NCI-H748 treated with DMSO at 0.1 percent for 48 hours (cell line): ENCODE measurements at places on chromosomes 5 and 9.

DNA sequence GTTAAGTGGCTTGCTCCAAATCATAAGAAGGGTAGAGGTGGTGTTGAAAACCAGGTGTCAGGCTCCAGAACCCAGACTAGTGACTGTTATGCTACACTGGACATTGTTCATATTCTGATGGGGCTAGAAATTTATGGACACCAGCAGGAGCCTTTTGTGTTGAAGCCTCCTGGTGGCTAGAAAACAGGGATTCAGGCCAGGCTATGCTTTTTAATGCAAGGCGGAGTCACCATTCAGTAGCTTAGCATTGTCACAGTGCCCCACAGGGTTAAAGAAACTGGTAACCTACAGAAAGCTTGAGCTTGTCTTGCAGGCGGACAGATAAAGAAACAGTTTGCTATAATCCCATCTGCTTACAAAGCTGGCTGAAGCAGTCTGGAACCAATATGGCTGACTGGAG, 23.0 kb upstream of the GOLM1 start:
- DNase-seq, result no peak

DNA sequence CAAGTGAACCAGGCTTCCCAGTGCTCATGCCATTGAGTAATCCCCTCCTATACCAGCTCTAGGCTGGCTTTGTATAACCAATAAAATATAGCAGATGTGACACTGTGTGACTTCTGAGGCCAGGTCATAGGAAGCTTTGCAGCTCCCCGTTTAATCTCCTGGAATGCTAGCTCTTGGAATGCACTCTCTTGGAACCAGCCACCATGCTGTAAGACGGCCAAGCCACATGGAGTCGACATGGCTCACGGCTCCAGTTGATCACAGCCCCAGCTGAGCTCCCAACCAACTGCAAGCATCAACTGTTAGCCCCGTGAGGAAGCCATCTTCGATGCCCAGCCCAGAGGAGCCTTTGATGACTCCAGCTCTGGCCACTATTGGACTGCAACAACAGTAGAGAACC, 74.5 kb downstream of the SH3TC2 start:
- DNase-seq, result no peak

DNA sequence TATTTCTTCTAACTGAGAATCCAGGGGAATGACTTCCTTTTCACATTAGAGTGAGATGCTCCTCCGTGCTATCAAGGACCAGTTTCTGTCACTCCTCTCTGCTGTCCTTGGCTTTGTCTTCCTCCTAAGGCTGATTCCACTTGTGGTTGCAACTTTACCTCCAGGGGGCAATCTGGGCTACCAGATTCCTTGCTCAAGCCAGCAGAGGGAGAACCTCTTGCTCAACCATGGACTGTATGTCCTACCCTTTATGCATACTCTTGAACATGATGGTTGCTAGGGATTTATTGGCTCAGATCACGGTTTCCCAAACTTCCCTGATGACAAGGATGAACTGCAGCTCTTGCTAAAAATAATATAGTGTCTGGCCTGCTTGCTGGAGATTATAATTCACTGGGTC, 24.0 kb downstream of the NNT start:
- DNase-seq, result peak; percentile 54

DNA sequence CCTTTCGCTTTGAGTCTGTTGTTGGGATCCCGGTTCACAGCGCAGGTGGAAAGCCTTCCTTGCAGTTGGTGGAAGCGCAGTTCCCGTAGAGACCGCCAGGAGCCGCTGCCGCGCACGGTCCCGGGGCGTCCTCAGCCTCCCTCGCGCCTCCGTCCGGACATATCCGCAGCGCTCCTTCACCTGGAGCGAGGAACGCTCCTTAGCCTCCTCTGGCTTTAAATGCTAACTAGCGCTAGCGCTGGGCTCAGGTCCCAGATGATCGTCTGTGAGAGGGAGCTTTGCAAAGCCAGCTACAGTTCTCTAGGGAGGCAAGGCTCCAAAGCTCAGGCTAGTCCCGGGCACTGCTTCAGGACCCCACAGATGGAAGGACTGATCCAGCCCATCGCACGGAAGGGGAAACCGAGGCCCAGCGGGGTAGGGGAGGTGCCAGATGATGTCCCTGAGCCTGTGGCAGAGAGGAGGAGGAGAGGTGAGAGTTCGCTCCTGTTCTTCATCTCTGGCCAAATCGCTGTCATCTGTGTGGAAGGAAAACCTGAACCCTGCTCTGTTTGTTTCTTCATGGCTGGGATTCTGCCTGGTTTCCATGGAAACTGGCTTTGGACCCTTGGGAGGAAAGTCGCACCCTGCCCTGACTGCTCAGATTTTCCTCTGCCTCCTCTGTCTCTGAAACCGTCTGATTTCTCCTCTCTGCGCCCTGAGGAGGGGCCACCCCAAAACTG, 31.4 kb downstream of the COL15A1 start:
- peak; percentile 44 for DNase-seq

GRCh38 chr5:95043234-95043633, 241.7 kb downstream of the MCTP1 start:
- no peak for DNase-seq

DNA sequence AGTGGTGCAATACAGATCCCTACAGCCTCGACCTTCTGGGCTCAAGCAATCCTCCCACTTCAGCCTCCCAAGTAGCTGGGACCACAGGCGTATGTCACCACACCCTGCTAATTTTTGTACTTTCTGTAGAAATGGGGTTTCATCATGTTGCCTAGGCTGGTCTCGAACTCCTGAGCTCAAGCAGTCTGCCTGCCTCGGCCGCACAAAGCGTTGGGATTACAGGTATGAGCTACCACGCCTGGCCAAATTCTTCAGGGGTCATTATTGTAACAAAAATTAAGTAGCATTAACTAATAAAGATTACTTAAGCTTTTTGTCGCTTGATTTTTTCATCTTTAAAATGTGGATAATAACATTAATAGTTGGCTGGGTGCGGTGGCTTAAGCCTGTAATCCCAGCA, 195.3 kb upstream of the IER5L start:
- DNase-seq, result no peak

DNA sequence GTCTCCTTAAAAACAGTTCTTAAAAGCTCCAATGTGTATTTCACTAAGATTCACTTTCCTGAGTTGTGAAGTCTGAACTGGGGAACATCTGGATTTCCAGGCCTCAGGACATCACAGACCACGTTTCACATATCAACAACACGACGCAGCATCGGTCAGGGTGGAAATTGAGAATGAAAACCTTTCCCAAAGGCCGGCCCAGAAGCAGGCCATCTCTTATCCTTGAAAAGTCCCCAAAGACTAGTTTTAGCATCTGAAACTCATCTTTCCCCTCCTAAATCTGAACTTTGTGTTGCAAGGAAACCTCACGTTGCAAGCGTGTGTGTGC, 96.4 kb upstream of the COL5A1 start:
- no peak for DNase-seq

- DNase-seq, result no peak
These were observed 4.0 kb upstream of the CLIC3 start for GRCh38 chr9:137000177-137000930.

- no peak for DNase-seq
These were observed 73.0 kb upstream of the SNX2 start for GRCh38 chr5:122701640-122702523.

- DNase-seq, result no peak
These were observed 119.1 kb upstream of the CLINT1 start for GRCh38 chr5:157978061-157978460.

GRCh38 chr5:3825531-3826451, 230.2 kb downstream of the IRX1 start:
- DNase-seq, result no peak

DNA sequence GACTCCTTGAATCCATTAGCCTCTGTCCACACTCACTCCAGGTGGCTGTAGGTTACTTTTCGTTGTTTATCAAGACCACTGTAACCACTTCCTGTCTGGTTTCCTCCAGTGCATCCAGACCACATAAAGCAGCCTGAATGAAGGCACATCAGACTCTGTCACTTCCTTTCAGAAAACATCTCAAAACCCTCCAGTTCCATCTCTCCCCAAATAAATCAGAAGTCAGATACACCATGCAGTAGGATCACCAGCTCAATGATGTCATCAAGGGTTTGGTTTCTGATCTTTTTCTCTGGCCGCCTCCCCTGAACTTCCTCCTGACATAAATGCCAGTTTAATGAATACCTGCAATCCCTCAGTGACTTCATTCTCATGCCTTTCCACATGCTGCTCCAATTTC, 161.2 kb downstream of the ZNF462 start:
- DNase-seq, result no peak

DNA sequence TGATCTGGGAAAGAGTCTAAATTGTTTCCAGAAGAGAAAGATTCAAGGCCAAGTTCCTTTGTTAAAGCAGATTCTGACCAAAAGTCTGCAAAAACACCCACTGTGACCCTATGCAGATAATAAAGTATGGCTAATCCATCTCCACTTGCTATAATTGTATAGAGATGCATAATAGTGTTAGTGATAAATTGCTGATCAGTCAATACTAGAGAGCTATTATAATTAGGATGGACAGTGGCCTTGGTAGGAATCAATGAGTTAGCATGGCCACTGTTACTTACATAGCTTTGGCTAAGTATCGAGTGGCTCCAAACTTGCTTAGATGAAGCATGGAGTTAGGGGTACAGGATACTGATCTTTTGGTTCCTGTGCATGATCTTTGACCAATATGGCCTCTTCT, 683.4 kb upstream of the MEF2C start:
- DNase-seq, result no peak

DNA sequence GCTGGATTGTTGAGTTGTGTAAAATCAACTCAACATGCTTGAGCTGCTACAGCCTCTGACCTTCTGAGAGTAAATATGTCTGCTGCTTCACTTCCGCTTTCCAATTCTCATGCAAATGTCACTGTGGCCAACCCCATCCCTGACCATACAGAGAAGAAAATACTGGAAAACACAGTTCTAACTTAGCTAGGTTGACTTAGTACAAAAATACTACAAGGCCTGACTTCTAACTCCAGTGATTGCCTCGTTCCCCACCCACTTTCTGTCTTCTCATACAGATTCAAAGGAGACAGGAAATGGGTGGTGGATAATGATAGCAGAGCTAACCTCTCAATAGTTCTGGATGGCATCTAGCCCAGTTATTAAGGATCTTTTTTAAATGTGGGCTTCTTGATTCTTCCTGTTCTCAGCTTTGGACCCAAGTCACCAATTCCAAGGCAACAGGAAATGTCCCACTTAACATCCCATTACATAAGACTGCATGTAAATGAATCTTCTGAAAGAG, 226.6 kb upstream of the SLC24A2 start:
- no peak for DNase-seq

- DNase-seq, result no peak
These were observed 419.4 kb downstream of the RAB3C start for GRCh38 chr5:59002162-59002825.

DNA sequence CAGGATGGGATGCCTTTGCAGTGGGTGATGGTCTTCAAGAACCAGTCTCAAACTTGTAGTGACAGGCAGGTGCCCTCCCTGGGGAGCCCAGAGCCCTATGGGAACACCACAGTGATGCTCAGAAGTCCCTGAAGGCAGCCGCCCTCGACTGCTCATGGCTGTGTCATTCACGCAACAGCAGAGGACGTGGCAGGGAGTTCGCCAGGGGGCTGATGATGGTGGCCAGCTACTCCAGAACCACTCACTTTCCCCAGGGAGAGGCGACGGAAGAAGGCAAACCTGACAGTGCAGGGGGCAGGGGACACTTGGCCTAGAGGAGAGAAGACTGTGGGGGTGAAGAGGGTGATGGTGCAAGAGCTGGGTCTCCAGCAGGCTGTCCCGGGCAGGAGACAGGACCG, 4.0 kb downstream of the IL13 start:
- DNase-seq, result no peak

DNA sequence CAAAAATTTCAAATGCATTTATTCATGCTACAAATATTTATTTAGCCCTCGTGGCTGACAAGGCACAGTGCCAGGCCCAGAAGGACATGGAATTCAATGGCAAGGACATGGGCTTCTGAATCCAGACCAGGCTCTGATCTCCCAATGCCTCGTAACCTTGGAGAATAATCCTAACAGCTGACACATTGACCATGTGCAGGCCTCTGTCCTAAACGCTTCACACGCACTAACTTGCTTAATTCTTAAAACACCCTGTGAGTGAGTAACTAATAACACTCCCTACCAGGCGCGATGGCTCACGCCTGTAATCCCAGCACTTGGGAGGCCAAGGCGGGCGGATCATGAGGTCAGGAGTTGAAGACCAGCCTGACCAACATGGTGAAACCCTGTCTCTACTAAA, 33.2 kb downstream of the MYO10 start:
- no peak for DNase-seq

- DNase-seq, result no peak
These were observed 26.1 kb downstream of the CHD1 start for GRCh38 chr5:98902733-98903132.

DNA sequence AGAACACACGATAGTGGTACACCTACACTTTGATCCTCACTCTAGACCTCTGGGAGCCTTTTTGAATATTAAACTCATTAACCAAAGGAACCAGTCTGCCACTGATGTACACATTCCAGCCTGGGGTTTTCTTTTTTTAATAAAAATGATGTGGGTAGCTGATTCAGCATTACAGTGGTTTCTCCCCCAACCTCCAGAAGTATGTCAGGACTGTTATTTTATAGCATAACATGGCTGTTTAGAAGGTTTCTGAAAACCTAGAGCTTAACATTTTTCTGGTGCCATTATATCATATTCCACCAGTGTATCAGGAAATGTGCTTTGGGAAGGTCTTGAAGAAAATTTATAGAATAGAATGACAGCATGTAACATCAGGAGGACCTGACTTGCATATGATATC, 540.9 kb upstream of the WWC1 start:
- DNase-seq, result no peak

DNA sequence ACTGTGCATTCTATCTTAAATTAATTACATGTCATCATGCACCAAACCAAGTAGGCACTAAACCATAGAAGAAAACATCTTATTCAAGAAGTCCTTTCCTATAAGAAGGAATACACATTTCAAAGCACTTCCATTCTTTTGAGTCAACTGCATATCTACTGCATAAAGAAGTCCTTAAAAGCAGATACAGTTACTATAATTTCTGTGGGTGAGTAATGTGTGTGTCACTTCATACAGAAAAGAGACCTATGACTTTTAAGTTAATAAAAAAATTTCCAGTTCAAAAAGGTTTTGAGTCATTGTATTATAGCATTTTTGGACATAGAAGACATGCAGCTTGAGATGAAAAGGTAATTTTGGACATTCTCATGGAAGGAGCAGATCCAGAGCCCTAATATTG, 125.0 kb downstream of the DTWD2 start:
- no peak for DNase-seq

DNA sequence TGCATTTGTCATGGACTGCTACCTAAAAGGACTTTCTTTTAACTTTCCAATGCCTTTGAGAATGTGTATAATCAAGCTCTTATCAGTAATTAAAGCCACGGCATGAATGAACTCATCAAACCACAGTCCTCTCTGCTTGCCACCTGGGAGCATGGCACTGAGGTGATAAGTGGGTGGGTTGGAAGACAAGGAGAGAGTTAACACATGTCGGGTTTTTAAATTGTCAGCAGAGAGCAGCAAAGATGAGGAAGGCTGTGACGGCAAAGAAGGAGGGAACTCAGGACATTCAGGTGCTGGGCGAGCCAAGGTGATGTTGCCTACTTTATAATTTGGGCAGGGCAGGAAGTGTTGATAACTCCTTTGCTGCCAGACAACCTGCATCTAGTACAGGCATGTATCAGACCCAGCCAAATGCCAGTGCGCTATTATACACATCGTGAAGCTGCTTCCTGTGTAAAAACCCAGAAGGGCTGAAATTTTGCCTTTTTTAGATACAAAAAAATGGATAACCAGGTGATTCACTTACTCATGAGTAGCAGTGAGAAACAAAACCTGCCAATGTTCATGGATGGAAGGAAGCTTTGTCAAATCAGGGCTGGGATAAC, 269.1 kb downstream of the KIF4B start:
- DNase-seq, result no peak
